ENCODE measurements at places on chromosomes 6 and 20. TPM values are rescaled to one million over a fixed set of nuclear protein-coding genes. Genes with fewer than 3 reads are reported as not detected.
A peak's percentile ranks its signal among the peaks of the same experiment; 100 is the strongest.

DNA sequence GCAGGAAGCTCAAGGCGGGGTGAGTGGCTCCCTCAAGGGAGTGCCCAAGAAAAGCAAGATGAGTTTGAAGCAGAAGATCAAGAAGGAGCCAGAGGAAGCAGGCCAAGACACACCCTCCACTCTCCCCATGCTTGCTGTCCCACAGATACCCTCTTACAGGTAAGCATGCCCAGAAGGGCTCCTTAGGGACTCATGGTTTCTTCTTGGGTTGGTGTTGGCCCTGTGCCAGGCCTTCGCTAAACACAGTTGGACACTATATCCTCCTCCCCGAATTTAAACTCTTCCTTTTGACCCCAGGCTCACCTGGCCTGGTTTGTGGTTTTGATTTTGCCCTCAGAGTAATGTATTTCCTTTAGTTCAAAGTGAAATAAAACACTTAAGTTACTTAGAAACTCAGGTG, 5.1 kb downstream of the BRPF3 start:
- DNase-seq: no peak

- DNase-seq: no peak
Measured at GRCh38 chr6:10882657-10883171, 873 bp upstream of the GCM2 start.

GRCh38 chr20:35742741-35743523, 872 bp upstream of the RBM39 start:
- DNase-seq: no peak

GRCh38 chr6:3869632-3870527, 20.7 kb downstream of the FAM50B start:
- no peak for DNase-seq

- DNase-seq: no peak
Measured at GRCh38 chr6:111076024-111076695, 11.1 kb upstream of the SLC16A10 start.

DNA sequence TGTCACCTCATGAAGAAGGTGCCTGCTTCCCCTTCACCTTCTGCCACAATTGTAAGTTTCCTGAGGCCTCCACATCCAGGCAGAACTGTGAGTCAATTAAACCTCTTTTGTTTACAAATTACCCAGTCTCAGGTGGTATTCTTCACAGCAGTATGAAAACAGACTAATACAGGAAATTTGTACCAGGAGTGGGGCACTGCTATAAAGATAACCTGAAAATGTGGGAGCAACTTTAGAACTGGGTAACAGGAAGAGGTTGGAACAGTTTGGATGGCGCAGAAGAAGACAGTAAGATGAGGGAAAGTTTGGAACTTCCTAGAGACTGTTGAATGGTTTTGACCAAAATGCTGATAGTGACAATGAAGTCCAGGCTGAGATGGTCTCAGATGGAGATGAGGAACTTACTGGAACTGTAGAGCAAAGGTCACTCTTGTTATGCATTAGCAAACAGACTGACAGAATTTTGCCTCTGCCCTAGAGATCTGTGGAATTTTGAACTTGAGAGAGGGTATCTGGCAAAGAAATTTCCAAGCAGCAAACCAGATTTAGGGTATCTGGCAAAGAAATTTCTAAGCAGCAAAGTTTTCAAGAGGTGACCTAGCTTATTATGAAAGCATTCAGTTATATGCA, 23.5 kb upstream of the COL21A1 start:
- no peak for DNase-seq

- no peak for DNase-seq
Measured at GRCh38 chr6:108944707-108945680, 96.8 kb downstream of the ARMC2 start.

GRCh38 chr6:137717074-137718073, 149.7 kb upstream of the TNFAIP3 start:
- DNase-seq: no peak

GRCh38 chr20:39533858-39534257, 571.7 kb downstream of the DHX35 start:
- no peak for DNase-seq

- peak; percentile 77 for DNase-seq
Measured at GRCh38 chr20:23826541-23827021, at the start of gene CST2. TSS of gene CST2 (minus strand) at chr20:23826729. CDS start at chr20:23826660, 69 bp downstream.

DNA sequence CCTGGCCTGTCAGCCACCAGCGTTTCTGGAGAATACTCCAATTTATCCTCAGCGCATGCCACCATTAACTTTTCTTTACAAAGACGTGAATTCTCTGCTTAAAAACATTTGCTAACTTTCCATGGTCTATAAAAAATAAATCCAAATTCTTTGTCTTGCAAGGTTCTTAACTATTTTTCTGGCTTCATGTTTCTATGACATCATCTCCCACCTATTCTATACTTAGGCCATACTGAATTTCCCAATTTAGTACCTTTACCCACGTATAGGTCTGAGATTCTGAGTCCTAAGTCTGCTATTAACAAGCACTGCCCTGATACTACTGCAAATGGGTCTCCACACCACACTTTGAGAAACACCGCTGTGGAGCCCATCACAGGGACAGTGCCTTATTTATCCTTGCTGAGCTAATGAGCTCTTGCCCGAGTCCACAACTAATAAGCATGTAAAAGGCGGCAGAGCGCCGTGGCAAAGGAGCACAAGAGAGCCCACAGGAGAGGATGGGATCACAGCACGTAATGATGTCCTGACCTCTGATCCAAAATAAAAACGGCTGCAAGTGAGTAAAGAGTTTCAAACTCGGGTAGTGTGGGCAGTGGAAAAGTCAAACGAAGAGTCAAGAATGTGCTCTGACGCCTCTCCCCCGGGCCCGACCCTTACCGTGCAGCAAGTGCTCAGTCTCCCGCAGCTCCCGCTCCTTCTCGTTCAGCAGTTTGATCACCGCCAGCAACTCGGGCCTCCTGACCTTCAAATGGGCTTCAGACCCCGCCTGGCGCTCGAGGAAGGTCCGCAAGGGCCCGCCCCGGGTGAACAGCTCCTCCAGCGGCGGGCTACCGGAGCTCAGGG, 519 bp downstream of the MTRF1L start:
- peak; percentile 76 for DNase-seq

GRCh38 chr20:61113731-61114130, 138.3 kb upstream of the CDH4 start:
- DNase-seq: no peak

- DNase-seq: no peak
Measured at GRCh38 chr20:51799401-51799860, 2.9 kb downstream of the SALL4 start.

- DNase-seq: no peak
Measured at GRCh38 chr6:89048985-89049384, 31.6 kb upstream of the PNRC1 start.

Gene RUNX2
- 0.83 TPM for total RNA-seq

Gene HNF4A
- not detected for total RNA-seq

Gene MAP3K7
- total RNA-seq: 21.8 TPM

Gene DEF6
- total RNA-seq: 6.0 TPM

Gene ITPR3
- total RNA-seq: 15.6 TPM

Gene SFT2D1
- total RNA-seq: 28.6 TPM

Gene NMBR
- not detected for total RNA-seq

Gene MICB
- total RNA-seq: 4.1 TPM
